ENCODE measurements at places on chromosomes 7 and 10.

DNA sequence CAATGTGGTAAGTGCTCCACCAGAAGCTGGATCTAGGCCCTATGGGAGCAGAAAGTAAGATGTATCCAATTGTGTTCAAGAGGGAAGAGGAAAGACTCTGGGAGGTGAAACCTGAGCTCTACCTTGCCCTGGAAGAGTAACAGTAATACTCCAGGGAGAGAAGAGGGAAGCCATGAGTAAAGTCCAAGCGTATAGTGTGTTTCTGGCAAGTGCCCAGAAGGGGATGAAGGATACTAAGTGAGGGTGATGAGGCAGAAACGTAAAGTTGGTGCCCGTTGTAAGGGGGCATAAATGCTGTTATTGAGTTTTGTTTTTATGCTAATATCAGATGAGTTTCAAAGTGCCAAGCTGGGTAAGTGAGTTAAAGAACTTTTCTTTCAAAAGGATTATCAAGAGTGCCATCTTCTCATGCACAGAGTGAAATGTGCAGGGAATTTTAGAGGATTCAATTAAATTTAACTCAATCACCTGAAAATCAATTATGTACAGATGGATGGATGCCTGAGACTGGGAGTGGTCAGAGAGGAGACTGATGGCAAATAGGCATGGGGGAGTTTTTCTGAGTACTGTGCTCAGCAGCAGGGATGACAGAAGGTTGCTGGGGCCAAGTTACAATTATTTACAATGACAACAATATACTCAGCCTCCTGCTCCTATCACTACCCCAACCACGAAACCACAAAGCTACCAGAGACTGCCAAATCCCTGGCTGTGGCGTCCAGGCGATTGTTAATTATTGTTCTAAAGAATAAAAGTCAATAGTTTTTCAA, 123.3 kb upstream of the LAMB4 start:
- DNase-seq, result no peak

DNA sequence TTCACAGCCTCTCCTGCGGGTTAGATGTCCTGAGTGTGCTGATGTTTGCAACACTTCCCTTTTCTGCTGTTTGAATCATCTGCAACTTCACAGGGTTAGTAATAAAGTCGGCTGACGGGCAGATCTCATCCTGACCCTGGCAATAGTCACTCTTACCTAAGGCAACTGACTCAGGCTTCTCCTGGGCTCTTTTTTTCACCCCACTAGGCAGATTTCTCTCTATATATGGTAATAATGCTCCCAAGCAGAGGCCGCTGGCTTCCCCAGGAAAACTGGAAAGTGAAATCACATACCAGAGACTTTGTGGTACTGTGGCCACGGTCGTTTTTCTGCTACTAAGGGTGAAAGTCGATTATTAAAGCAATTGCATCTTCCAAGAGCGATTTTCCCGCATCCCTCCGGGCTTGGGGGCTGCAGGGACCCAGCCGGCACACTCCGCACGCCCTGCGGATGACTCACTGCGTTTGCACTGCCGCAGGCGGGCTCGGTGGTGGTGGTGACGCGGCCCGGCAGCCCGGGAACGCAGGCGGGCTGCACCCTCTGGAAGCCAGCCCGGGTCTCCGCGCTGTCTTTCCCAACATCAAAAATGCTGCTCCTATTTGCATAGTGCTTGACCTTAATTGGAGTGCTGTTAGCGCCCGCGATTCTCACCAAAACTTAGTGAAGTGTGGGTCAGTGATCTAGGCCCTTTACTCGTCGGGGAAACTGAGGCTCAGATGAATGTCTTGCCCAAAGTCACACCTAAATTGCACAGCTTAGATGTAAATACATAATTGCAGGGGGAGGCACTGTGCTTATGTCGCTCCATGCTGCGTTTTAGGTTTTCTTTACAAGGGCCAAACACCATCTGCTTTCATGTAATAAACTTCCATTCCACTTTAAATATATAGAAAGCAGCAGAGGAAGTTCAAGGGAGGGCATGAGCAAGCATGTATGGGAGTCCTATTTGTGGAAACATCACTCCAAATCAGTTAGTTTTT, 47.6 kb upstream of the ITGB1 start:
- peak; percentile 52 for DNase-seq

- DNase-seq, result no peak
Measured at GRCh38 chr7:157008206-157009169, 2.0 kb downstream of the MNX1 start.

DNA sequence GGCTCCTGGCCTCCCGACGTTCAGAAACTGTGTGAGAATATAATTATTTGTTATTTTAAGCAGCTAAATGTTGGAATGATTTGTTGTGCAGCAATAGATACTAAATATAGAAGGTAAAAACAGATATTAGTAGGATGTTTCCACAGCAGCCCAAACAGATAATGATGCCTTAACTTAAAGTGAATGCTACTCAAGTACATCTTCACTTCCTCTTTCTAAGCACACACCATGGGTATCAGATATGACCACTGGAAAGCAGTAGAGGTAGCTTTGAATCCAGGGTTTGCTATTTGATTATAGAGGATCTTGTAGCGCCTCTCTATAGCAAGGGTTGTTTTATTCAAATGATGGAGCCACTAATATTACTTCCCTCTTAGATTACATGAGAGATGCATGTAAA, 38.2 kb upstream of the BET1 start:
- no peak for DNase-seq

DNA sequence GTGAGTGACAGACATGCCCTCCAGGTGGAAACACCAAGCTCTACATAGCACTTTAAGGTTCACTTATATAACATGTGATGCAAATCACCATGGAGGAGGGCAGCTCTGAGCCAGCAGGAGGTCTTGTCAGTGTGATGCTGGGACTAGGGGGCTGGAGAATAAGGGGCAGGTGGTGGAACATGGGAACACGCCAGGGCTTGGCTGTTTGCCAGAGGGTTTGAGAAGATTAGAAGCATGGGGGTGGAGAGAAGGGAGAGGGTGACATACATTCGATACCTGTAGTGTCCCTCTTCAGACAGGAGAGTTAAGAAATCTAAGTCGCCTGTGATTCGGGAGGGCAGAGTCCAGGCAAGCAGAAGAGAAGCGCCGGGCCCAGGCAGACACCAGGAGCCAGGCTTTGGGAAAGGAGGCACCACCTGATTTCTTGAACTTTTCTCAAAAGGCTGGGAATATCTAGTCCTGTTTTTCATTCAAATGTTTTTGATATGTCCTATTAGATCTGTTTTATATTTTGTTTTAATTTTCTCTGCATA, 16.9 kb upstream of the LAMB4 start:
- DNase-seq, result peak; percentile 65

DNA sequence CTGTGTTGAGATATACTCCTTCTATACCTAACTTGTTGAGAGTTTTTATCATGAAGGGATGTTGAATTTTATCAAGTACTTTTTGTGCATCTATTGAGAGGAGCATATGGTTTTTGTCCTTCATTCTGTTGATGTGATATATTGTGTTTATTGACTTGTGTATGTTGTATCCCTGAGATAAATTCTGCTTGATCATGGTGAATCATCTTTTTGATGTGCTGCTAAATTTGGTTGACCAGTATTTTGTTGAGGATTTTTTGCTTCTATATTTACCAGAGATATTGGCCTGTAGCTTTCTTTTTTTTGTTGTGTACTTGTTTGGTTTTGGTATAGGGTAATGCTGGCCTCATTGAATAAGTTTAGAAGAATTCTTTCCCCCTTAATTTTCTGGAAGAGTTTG, 32.4 kb downstream of the NEURL1 start:
- no peak for DNase-seq

- no peak for DNase-seq
Measured at GRCh38 chr7:89238156-89238555, 442.6 kb upstream of the TEX47 start.

DNA sequence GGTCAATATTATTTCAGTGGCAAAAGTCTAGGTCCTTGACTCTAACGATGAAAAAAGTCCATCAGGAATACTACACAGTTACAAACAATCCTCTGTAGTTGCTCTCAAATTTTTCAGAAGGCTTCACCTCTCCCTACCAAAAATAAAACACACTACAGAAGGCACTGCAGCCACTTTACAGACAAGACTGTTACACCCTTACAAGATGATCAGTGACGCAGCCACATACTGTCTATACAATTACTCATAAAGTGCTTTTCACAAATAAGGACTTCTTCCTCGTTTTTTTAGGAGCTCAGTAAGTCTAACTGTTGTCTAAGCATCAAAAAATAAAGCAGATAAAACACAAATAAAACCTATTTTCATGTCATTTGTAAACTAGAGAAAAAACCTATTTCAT, 27.1 kb downstream of the NDUFB2 start:
- no peak for DNase-seq

DNA sequence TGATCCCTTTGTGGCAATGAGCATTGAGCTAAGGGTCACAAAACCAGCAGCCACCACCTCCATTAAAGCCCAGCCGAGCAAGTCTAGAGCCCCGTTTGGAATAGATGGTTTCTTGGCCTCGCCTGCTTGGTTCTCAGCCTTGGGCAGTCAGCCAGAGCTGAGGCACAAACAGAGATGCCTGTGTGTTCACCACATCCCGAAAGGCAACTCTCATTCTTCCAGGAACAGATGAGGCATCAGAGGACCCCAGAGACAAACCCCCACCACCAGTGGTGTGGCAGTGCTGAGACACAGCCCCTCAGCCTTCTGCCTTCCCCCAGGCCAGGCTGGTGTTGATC, 203.3 kb upstream of the ZMIZ1 start:
- no peak for DNase-seq

GRCh38 chr7:13279854-13280435, 592.5 kb downstream of the ARL4A start:
- DNase-seq, result peak; percentile 65

- DNase-seq, result no peak
Measured at GRCh38 chr7:14258441-14258840, 269.0 kb upstream of the ETV1 start.

GRCh38 chr7:93146036-93146435, 2.1 kb downstream of the SAMD9L start:
- DNase-seq, result no peak

DNA sequence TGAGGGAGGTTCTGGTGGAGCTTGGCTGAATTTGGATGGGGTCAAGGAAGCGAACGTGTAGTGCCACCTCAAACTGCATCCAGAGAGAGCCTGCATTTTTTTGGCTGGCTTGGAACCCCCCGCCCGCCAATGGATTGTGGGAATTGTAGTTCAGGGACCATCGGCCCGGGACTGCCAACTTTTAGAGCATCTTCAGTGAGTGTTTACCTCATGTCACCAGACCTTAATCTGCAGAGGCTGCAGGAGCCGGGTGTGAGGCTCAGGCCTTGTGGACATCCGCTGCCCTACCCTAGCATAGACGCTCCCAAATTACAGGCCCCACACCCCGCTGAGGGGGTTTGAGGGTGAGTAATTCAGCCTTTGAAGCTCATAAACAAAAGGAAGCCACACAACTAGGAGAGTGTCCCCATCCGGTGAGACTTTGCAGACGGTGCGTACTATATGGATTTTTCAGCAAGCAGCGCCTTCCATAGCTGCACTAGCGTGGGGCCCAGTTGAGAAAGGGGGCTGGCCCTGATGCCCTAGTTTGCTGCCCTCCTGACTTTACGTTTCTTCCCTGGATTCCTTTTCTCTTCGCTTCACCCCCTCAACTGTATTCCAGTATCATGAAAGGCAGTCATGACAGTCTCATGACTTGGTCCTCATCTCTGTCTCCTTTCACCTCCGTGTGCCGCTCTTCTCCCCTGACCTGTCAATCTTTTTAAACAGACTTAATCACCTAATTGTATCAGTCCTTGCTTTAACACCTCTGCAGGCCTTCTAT, 717 bp downstream of the CNPY4 start:
- DNase-seq, result peak; percentile 56

GRCh38 chr10:30254926-30255325, 94.2 kb downstream of the MTPAP start:
- DNase-seq, result no peak

DNA sequence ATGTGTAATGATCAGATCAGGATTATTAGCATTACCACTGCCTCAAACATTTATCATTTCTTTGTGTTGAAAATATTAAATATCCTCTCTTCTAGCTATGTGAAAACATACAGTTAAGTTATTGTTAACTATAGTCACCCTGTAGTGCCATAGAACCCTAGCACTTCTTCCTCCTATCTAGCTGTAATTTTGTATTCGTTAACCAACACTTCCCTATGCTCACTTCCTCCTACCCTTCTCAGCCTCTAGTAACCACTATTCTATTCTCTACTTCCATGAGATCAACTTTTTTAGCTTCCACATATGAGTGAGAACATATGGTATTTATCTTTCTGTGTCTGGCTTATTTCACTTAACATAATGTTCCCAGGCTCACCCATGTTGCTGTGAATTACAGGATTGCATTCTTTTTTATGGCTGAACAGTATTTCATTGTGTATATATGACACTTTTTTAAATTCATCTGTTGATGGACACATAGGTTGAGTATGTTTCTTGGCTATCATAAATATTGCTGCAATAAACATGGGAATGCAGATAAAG, 132.7 kb upstream of the RHOBTB1 start:
- no peak for DNase-seq

- DNase-seq, result no peak
Measured at GRCh38 chr10:75283671-75284470, 48.1 kb upstream of the COMTD1 start.

DNA sequence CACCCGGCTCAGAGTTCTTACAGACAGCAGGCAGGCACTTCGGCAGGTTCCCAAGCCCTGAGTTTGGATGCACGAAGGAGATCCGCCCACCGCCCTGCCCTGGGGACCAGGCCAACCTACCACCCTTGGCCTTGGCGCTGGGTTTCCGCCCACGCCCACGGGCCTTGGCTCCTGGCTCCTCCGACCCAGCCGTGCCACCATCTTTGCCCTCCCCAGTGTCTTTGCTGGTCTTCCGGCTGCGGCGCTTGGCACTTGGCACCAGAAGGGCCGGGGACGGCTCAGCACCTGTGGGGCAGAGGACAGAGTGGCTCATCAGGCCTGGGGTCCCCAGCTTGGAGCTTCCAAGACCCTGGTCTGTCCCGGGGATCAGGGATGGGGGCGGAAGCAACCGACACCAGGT, 32.1 kb downstream of the SLC29A4 start:
- DNase-seq, result no peak

- DNase-seq, result no peak
Measured at GRCh38 chr7:137017221-137017620, 148.8 kb downstream of the CHRM2 start.

DNA sequence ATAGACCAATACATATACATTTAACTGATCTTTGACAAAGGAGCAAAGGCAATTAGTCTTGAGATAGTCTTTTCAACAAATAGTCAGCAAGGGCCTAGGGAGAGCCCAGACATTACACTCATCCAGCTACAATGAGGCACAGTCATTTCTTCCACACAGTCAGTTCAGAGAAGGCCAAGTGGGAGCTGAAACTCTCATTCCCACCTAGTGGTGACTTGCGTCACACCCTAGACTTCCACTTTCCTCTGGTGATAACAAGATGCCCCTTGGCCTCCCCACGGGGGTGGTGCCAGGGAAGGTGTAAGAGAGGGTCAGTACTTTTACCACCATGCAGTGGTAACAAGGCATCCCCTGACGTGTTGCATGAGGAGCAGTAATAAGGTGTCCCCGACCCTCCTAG, 8.0 kb downstream of the FRMPD2 start:
- no peak for DNase-seq

- DNase-seq, result no peak
Measured at GRCh38 chr10:125883211-125883610, 2.1 kb upstream of the DHX32 start.
